Camera-type eye (tissue), 1 donor: ENCODE measurements at places on chromosomes 5 and 9. TPM values are rescaled to one million over a fixed set of nuclear protein-coding genes. Genes with fewer than 3 reads are reported as not detected.

The VCAN gene
- 308 TPM for total RNA-seq

The ABCA2 gene
- 49.9 TPM for total RNA-seq

The GABRP gene
- 7.6 TPM for total RNA-seq

The ANXA2R gene
- 1.8 TPM for total RNA-seq

The FBP2 gene
- total RNA-seq: 1.0 TPM

The CA9 gene
- total RNA-seq: 0.88 TPM

The OTP gene
- total RNA-seq: not detected

The CDKN2A gene
- total RNA-seq: 0.82 TPM

The HSPA9 gene
- total RNA-seq: 294 TPM

The MAN2A1 gene
- total RNA-seq: 52.5 TPM

The PCDH12 gene
- 8.6 TPM for total RNA-seq

The TNFSF15 gene
- total RNA-seq: 1.0 TPM

The PCDHGA9 gene
- 21.7 TPM for total RNA-seq

The SPINK5 gene
- total RNA-seq: 1.5 TPM

The CPLANE1 gene
- total RNA-seq: 72.5 TPM

The PTBP3 gene
- total RNA-seq: 44.8 TPM

The SSBP2 gene
- 168 TPM for total RNA-seq

The CDH18 gene
- 19.5 TPM for total RNA-seq

The F2RL2 gene
- 4.0 TPM for total RNA-seq

The LRRTM2 gene
- 124 TPM for total RNA-seq

The ANKRD34B gene
- not detected for total RNA-seq

The IFNE gene
- total RNA-seq: not detected

The IL17B gene
- 7.1 TPM for total RNA-seq

The TMEM215 gene
- total RNA-seq: 52.2 TPM

The RNF20 gene
- 46.0 TPM for total RNA-seq

The ARHGEF39 gene
- total RNA-seq: 1.9 TPM
